ENCODE measurements at places on chromosomes 5 and 9.

DNA sequence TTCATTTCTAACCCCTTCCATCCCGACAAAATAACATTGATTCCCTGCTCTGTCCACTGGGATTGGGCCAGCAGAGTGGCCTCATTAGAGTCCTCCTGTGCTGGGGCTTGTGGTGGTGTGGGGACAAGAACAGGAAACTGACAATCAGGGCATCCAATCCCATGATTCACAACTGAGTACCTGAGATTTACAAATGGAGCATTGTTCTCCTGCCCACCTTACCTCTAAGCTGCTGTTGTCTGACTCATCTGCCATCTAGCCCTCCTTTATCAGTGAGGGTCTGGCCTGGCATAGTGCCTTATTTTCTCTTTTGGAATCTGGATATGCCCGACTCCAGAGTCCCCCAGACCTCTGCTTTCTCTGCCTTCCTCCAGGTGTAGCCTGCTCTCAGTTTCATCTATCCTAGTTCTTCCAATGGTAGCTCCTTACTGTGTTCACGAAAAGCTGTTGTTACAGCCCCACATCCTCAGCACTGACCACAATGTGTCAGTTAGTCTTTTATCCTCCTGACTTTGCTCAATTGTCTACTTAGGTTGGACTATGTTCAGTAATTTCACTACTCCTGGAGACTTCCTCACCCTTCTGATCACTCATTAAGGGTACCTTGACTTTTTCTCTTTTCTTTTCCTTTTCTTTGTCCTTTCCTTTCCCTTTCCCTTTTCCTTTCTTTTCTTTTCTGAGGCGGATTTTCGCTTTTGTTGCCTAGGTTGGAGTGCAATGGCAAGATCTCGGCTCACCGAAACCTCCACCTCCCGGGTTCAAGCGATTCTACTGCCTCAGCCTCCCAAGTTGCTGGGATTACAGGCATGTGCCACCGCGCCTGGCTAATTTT, 13.4 kb downstream of the WNT8A start:
- no peak for DNase-seq

GRCh38 chr5:150303070-150303615, 438 bp upstream of the ARSI start:
- no peak for DNase-seq

GRCh38 chr5:17374973-17375742, 122.9 kb upstream of the TAF11L2 start:
- DNase-seq, result no peak

DNA sequence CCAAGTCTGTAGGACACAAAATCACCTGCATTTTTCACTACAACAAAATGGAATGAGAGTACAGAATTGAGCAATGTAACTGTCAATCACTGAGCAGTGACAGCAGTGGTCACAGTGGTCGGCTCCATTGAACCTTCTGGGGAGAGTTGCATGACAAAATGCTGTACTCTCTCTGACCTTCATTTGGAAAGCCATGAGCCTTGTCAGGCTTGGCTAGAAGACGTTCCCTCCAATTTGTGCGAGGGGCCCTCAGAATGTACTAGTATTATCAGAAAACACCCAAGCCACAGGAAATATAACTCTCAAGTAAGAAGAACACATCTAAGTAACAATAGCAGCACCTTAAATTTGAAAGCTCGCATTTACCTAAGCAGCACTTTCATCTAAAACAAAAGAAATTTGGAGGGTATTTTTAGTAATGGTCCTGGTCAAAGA, 425.6 kb upstream of the MEF2C start:
- no peak for DNase-seq

DNA sequence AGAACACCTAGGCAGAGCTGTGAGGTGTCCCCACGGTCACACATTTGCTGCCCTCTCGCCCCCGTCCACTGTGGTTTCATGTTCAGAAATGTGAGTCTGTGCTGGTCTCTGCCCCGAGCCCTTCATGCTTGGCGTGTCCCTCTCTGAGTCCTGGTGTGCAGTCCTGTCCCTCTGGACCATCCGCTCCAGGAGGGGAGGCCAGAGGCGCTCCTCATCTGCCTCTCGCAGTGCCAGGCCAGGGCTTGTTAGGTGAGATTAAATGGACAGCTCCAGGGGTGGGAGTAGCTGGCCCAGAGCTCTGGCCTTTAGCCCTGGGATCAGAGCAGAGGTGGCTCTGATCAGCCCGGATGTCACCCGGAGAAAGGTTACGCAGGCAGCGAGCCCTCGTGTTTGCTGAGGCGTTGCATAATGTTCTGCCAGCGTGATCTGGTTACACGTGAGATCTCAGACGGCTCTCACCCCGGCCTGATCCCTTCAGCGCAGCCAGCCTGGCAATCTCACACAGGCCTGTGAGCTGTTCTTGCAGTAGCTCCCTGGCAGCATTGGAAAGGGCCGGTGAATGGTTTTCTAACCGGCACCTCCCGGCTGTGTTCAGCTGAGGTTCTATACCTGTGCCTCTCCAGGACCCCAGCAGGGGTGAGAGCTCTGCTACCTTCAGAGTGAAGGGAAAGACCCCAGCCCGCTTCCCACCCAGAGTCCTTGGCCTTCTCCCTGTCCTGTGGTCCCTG, 24.5 kb downstream of the PTGES2 start:
- no peak for DNase-seq

DNA sequence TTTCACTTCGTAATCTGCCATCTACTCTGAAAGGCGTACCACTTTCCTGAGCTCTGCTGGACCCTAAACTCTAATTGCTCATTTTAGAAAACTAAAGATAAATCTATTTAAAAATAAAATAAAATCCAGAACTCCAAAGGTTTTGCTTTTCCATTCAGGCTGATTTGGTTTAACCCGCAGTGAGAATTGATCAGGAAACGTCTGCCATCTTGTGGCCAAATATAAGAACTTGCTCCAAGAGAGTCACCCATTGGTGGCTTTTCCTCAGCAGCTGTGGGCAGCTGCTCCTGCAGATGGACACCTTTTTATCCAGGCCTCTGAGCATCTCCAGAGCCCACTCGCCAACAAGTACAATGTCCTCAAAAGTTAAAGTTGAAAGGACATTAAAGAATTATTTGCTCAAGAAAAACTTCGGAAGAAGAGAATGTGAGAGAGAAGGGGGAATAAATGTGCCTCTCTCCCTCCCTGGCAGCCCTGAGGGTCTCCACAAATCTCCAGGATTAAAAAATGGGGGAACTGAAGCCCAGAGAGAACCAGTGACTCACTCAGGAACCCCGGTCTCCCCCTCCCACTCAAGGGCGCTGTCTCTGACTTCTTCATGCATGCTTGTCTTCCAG, 4.1 kb downstream of the SAXO1 start:
- no peak for DNase-seq

DNA sequence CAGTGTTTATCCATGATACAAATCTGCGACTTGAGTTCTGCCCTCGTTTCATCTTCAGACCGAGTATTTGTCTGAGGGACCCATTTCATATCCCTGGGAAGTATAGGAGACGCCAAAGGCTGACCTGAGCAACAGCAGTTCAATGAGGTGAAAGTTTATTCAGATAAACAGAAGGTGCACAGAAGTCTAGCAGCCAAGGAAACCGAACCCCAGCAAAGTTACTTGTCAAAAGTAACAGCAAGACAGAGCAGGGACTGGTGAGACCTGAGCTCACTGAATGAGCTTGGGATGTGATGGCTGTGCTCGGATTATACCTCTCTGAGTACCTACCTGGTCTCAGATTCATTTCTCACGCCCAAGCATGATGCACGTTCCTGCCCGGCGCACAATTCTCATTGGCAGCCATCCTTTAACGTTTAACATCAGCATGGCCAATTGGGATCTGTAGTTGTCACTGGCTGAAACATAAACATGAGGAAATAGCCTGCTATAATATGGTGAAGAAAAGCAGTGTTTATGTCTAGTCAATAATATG, 599 bp downstream of the LYRM7 start:
- no peak for DNase-seq

DNA sequence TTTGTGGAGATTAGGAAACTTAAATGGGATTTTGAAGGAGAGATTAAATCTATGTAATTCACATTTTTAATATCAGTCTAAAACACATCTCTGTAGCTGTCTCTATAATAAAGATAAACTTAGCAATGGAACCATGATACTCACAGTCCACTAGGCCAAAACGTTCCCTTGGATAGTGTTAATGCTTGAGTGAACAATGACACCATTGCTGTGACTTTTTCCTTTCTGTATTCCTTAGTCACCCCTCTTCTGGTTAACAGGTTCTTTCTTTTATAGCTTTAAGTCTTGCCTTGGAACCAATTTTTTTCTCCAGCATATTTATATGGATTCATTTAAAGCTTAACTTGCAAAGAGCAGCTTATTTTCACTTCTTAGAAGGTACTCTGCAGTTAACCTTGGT, 63.3 kb downstream of the INSL6 start:
- DNase-seq, result no peak

- DNase-seq, result no peak
Measured at GRCh38 chr9:120913647-120914264, 12.8 kb downstream of the TRAF1 start.

DNA sequence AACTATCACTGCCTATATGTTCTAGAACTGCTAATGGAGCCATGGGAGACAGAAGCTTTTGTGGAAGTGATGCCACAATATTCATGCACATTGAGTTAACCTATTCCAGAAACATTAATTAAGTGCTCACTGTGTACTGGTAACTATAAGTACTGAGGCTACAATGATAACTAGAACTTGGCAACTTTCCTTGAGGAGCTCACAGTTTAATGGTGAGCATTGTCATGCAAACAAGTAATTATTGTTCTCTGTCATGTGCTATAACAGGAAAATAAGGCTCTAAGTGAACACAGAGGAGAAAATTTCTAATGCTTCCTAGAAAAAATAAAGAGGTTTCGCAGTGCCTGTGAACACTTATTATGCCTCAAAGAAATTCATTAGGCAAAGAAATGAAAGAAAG, 142.2 kb downstream of the BAAT start:
- no peak for DNase-seq

GRCh38 chr9:127124111-127124531, 1.7 kb upstream of the ANGPTL2 start:
- DNase-seq, result no peak

DNA sequence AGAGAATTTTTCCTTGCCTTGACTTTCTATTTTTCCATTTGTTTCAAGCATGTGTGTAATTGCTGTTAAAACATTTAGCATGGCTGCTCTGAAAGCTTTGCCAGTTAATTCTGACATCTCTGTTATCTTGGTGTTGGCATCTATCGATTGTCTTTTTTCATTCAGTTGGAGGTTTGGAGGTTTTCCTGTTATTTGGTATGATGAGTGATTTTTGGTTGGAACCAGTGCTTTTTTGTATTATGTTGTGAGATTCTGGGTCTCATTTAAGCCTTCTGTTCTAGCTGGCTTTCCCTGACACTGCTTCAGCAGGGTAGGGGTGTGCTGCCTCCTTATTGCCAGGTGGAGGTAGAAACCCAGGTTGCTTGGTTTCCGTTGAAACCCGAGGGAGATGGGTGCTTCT, 40.9 kb upstream of the DHFR start:
- DNase-seq, result no peak

DNA sequence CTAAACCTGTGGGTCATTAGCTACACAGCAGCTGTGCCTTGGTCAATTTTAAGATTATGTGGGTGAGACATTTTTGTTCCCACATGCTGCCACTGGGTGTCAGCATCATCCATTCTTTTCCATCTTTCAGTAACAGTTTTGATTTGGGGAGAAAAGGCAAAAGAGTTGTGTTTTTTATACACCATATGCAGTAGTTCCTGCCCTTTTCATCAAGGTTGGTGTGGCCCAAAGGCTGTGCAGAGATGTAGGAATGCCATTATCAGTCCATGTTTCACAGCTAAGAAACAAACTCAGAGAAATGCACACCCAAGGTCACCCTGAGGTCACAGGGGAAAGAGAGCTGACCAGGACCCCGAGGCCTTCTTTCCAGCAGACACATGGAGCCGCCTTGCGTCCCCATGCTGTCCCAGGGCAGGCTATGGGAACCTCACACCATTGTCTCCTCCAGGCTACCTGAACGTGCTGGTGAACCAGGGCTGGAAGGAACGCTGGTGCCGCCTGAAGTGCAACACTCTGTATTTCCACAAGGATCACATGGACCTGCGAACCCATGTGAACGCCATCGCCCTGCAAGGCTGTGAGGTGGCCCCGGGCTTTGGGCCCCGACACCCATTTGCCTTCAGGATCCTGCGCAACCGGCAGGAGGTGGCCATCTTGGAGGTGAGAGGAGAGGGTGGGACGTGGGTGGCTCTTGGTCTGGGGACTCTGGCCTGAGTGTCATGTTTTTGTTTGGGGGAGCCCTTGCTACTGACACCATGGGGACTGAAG, 27.8 kb upstream of the GRPEL2 start:
- DNase-seq, result no peak

- DNase-seq, result no peak
Measured at GRCh38 chr5:178590924-178591423, 781 bp upstream of the COL23A1 start.

DNA sequence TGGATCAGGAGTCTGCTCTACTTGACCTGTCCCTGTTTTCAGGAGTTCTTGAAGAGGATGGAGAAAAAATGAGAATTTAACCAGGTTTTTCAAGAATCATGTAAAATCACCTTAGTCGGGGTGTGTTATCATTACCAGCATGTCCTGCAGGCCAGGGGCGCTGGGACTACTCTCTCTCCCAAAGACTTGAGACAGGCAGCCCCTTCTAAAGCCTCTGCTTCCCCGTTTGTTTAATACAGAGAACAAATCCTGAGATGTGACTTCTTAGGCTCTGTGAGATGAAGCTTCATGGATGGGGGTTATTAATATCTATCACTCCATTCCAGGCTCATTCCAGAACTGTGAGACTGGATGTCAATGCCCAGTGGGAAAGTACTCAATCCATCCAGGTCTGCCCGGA, 3.0 kb downstream of the PAX5 start:
- no peak for DNase-seq

GRCh38 chr5:95172659-95173058, 112.2 kb downstream of the MCTP1 start:
- DNase-seq, result no peak

- DNase-seq, result no peak
Measured at GRCh38 chr5:148386041-148386440, 2.3 kb downstream of the FBXO38 start.

DNA sequence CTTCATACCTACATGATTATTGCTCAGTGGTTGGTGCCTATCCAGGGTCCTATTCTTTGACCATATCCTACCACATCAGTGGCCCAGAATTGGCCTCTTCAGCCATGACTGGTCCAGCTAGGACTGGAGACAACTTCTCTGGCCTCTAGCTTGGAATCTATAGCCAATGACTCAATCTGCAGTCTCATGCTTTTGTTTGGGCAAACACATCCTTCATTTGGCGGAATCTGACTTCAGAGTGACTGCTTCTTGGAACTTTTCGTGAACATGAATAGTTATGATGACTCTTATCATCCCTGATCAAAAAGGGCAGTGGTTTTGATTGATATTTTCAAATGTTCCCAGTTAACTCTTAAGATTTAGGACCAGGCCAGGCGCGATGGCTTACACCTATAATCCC, 134.1 kb downstream of the PAPPA start:
- DNase-seq, result no peak

DNA sequence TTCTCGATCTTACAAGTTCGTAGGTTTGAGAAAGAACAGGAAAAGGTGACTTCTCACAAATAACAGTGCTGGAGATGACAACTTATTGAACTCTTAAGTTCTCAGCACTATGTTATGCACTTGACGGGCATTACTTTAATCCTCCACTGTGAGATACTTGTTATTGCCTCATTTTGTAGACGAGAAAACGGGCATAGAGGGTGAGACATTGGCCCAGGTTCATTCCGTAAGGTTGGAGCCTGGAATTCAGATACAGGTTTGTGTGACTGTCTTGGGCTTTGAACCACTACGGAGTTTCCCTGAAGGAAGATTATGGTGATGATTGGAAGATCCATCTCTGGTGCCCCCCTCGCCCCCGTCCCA, 657 bp downstream of the MAT2B start:
- DNase-seq, result no peak

- peak; percentile 77 for DNase-seq
Measured at GRCh38 chr9:69120380-69121154, 53.5 kb upstream of the TJP2 start.

- no peak for DNase-seq
Measured at GRCh38 chr5:148811756-148812155, 14.7 kb upstream of the ADRB2 start.
